ENCODE measurements at places on chromosomes 1 and 21.

- no peak for DNase-seq
Measured at GRCh38 chr1:200369706-200370105, 40.1 kb downstream of the ZNF281 start.

DNA sequence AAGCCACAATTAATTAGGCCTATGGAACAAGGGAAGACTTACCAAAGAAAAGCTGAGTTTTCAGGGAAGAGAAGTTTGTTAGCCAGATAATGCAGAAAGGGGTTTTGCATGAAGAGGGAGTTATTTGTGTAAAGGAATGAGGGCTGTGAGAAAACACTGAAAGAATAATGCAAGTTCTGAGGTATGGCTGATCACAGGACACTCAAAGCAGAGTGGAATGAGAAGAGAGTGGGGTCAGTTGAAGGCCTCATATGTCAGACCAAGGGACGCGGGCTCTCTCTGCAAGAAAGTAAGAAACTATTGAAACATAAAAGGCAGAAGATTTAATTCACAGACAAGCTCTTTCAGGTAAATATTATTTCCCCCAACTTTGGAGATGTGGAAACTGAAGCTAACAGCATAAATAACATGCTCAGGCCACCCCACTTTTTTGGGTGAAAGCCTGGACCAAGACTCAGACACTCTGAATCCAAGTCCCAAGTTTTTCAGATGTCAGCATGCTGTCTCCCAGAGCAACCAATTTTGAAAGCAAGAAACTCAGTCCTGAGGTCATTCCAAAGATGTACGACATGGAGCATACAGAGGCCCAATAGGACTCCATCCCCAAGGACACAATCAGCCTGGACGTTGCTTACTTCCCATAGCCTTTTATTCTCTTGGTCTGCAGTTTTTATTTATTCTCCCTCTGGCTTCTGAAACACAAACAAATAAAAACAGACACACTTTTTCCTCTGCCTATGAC lies 47.3 kb upstream of the FGGY start:
- no peak for DNase-seq

DNA sequence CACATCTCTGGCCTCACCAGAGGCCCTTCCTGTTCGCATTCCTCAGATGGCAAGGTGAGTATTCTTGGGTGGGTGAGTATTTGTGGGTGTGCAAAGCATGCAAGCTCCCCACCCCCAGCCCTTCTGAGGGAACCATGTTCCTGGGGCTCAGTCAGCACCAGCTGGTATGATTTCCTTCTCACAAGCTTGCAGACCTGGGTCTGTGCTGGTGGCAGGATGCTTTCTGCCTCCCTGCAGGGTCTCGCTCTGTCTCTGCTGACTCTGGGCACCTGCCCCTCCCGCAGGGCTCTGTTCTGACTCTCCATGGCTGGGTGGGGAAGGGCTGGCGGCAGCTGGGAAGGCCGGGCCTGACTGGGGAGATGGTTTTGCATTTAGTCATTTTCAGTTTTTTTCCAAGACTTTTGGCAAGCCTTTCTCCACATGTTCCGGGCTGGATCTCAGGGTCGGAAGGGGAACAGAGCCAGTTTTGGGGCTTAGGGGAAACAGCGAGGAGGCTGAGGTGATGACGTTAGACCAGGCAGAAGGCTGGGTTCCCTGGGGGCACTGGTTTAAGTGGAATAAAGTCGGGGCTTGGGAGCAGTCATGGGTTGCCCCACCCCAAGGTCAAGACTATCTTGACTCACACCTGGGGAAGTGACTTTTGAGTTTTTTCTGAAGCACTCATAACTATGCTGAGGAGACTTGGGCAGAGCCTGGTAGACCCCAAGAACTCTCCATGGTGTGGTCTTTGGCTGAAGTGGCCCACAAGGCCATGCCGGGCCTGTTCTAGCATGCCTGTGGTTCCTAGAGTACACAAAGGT lies 6.2 kb downstream of the RASSF5 start:
- peak; percentile 88 for DNase-seq

GRCh38 chr1:173042806-173043205 lies 7.9 kb downstream of the TNFSF18 start:
- DNase-seq: peak; percentile 38

DNA sequence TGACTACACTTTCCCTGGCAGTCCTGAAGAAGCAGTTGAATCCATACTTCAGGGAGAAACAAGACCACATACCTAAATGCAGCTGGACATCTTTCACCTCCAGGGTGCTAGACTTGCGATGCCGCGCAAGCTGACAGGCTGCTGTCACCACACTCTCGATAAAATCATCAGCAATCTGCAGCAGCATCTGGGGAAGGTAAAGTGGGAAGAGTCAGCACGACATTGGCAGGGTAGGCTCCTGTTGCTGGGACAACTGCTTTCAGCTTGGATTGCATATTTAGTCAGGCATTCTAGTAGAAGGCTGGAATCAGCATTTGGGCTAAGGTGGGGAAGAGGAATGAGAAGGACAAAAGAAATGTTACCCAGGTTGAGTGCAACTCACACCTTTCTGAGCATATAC lies 21.1 kb downstream of the RAB42 start:
- no peak for DNase-seq

GRCh38 chr1:214830941-214831340 lies 227.9 kb downstream of the CENPF start:
- no peak for DNase-seq

DNA sequence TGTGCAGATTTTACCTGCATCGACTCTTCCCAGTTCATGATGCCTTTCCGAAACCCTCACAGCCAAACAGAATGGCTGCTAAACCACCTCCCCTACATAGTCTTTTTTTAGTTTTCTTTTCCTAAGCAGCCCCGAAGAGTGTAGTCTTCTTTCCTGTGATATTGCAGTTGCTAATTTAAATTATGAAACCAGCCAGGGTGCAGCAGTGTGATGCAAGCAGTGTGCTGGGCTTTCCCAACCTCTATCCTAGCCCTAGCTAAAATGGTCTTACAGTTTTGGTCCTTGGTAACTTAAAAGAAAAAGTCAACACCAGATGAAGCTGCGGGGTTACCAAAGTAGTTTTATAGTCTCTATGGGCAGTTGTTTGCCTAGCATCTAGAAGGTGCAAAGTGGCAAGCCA lies 82.0 kb upstream of the GCLM start:
- DNase-seq: no peak

DNA sequence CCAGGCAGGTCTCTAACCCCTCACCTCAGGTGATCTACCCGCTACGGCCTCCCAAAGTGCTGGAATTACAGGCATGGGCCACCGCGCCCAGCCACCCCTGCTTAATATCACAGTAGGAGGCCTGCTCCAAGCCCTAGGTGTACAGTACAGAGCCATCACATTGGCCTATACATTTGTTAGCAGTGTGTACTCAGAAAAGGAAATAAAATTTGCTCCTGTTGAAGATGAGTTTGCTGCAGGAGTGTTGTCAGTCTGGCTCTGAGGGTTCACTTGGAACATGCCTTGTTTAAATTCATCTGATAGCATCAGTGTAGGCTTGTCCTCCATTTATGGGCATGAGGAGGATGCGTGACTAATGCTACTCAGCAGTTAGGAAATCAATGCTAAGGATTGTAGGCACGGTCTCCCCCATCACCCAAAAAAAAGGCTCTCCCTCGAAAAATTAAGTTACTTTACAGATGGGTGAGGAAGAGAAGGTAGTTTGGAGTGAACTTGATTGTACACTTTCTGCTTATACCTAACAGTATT lies 4.6 kb upstream of the ENAH start:
- peak; percentile 85 for DNase-seq

DNA sequence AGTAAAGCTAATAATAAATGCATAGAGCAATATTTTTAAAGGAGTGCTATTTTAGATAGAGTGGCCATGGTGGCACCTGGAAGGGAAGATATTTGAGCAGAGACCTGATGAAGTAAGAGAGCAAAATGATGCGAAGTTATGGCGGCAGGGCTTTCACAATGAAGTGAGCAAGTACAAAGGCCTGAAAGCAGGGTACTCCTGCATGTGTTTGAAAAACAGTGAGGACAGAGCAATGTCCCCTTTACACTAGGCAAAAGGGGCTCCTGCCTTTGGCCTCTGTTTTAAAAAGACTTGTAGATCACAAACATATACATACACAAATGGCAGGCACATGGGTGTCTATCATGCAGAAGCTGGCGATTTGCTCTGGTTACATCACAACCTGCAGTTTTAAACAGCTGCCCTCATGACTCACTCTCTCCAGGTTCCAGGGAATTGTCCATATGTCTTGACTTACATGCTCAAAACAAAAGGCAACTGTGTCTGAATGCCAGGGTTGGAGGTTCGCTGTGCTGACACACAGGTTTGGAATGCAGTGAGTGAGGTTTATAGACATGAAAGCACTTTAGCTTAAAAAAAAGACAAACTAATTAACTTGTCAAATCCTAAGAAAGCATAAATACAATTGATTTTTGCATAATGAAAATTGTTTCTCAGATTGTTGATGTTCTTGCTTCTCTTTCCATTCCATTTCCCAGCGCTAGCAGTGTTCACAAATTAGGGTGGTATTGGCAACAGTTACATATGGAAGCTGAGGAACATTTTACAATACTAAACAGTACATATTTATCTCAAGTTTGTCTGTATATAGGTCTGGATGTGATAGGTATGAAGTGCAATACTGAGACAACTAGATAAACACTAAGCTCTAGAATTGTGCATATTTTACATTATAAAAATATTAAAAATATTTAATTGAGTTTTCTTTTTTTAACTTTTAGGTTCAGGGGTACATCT lies 313.9 kb downstream of the BARHL2 start:
- DNase-seq: peak; percentile 98

GRCh38 chr1:19166066-19166465 lies 44.0 kb downstream of the UBR4 start:
- no peak for DNase-seq

DNA sequence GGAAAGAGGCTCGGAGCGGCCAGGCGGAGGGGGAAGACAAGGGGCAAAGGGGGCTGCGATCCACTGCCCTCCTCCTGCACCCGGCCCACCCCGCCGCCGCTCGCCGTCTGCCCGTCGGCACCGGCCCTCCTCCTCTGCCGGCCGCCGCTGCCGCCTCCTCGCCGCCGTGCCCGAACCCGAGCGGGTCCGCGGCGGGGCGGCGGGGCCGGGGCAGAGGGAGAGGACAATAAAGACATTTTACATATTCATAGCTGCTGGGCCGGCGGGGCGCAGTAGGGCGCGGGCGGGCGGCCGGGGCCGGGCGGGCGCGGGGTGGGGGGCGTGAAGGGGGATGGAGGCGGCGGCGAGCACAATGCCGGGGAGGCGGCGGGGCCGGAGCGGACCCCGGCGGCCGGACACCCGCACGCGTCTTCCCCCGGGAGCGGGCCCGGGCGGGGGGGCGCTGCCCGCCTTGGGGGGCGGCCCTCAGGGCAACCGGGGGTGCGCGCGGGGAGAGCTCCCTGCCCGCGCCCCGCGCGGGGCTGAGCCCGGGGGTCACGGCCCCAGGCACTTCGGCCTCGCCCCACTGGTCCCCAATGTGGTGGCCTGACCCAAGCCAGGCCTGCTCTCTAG lies 546 bp downstream of the POU2F1 start:
- no peak for DNase-seq

DNA sequence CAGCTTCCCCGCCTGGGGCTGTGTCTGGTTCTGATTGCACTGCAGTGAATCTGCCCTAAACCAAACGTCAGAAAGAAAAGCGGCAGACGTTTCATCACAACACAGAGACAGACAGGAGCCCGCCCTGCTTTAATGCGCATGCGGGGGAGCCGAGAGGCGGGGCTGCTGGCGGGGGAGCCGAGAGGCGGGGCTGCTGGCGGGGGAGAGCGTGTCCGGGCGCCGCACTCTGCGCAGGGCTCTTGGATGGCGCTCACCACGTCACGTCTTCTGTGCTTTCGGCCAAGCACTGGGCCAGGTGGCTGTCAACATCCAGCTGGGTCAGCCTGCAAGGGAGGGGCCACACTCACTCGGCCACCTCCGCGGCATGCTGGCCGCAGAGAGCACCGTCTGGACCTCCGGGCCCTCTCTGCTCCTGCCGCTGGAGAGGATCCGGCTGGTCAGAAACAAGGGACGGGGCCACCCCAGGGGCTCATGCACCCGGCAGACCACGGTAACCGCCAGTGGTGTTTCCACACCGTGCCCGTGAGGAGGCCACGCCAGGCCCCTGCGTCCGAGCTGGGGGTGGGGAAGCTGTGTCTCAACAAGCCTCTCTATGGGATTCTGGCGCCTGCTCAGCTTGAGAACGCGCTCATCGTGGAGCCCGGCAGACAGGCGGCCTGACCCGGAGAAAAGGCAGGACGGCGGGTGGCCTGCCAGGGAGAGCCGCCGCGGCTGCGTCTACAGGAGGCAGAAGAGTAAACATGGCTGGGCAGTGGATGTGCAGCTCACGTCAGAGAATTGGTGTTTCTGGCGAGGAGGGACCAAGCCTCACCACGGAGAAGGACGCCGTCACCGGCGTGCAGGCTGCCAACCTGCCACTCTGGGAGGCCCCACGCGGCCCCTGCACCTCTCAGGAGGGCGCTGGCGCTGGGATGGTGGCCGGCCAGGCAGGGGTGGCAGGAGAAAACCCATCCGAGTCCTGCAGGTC lies 4.8 kb downstream of the FAAP20 start:
- peak; percentile 98 for DNase-seq

DNA sequence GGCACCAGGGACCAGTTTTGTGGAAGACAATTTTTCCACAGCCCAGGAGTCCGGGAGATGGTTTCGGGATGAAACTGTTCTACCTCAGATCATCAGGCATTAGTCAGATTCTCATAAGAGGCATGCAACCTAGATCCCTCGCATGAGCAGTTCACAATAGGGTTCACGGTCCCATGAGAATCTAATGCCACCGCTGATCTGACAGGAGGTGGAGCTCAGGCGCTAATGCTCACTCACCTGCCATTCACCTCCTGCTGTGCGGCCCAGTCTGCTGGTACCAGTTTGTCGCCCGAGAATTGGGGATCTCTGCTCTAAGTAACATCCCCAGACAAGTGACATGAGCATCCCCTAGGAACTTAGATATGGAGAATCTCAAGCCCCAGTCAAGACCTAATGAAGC lies 180.7 kb downstream of the COQ8A start:
- DNase-seq: no peak

DNA sequence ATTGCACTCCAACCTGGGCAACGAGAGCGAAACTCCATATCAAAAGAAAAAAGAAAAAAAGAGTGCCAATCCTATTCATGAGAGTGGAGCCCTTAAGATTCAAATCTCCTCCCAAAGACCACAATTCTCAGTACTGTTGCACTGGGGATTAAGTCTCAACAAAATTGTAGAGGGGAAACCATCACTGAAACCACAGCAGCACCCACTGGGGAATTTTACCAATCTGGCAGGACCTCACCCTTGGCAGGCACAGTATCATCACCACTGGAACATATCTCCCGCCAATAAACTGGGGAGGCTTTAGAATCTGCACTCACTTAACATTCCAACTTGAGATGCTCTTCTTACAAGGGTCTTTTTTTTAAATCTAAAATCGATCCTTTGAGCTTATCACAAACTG lies 41.0 kb downstream of the LRRC40 start:
- no peak for DNase-seq

DNA sequence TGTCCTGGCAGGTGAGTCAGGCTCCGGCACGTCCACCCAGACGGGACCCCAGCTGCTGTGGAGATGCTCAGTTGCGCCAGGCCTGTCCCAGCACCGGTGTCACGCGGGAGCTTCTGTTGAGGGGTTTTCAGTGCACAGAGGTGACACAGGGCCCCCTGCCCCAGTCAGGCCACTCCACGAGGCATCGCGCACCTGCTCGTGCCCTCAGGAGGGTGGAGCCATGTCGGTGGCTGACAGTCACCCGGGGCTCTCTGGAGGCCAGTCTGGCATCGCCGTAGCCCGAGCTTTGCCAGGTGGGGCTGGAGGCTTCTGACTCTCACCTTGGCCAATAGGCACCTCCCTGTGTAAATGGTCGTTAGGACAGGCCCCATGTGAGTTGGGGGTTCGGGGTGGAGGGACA lies 11.1 kb downstream of the TMEM240 start:
- no peak for DNase-seq

- peak; percentile 84 for DNase-seq
Measured at GRCh38 chr1:228464487-228464983, 22.6 kb upstream of the RNF187 start.
